Activated T-helper 17 cell treated with anti-CD3 and anti-CD28 coated beads, Interleukin-2, amount 50 U/mL, for 72 hours (primary cell): ENCODE measurements at places on chromosomes 5 and 9. TPM values are rescaled to one million over a fixed set of nuclear protein-coding genes. Genes with fewer than 3 reads are reported as not detected.

DNA sequence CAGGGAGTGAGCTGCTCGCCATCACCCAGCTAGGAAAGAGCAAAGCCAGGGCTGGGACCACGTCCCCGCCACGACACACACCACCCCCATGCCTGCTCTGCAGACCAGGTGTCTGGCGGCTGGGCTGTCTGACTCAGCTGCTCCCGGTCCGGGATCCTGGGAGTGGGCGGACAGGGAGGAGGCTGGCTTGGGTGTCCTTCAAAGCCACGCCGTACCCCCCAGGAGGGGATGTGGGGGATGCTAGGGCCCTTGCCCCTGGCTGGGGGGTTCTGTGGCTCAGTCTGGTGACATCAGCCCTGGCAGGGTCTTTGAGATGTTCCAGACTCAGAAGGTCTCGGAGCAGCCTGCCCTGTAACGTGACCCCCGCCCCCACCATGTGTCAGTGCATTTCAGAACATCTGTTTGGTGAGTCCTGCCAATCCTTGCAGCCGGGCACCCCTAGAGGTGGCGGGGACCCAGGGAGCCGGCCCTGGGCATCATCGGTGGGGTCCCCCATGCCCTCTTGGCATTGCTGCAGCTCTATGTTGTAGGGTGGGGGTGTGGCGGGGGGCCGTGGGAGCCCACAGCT lies 62.3 kb downstream of the HMCN2 start:
- ATAC-seq = no peak

DNA sequence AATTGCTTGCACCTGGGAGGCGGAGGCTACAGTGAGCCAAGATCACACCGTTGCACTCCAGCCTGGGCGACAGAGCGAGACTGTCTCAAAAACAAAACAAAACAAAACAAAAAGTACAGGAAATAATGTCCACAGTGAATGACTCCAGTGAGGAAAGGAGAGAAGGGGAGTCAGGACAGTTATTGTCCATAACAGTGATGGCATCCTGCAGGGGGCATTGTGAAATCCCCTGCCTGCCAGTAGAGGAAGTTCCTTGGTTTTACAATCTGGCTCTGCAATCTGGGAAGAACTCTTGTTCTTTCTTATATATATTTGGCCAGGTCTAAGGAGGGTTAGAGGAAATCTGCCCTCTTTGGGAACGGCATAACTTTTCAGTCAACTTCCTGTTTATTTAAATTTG lies 8.2 kb downstream of the SH3GL2 start:
- ATAC-seq = no peak

DNA sequence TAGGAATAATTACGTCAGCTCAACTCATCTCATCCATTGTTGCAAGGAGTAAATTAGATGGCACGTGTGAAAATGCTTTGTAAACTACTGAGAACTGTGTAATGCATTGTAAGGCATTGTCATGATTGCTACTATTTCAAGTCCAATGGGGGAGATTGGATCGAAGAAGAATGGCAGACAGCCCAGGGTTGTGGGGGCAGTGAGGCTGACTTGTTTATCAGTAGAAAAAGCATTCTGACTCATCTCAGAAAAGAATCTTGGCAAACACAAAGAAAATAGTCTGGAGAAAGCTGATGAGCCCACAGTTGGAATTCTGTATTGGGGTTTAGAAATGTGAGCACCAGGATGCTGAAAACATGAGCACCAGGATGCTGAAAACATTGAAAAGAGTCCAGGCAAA lies 28.0 kb upstream of the DAP start:
- no peak for ATAC-seq

DNA sequence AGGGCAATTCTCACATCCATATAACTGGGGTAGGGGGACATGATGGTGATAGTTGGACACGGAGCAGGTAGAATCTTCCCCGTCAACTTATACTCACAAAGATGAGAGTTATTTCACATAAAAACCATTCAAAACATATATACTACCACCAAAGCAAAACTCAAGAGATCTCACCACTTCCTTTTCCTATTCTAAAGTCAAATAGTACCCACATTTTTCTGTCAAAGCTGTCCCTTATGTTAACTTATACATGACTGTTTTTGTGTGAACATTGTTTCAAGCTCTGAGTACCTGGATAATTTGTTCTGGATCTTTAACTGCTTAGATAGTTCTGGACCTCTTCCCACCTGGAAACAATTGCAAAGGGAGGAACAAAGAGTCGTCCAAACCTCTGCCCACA lies 95.5 kb upstream of the MAN2A1 start:
- ATAC-seq = no peak

DNA sequence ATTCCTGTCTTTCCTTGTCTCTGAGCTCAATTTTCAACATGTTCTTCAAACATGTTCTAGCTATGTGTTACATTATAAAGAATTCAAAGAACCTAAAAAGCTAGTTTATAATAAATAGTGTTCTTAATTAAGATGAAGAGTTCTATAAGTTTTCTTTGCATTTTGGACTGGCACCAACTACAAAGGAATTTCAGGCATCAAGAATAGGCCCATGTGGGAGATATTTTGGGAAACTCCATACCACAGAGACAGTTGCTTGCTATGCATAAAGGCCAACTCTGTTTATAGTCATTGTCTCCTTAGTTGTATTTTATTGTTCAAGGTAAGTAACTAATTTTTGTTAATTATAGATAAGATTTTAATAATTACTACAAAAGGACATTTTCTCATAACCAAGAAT lies 4.5 kb downstream of the SLF1 start:
- no peak for ATAC-seq

DNA sequence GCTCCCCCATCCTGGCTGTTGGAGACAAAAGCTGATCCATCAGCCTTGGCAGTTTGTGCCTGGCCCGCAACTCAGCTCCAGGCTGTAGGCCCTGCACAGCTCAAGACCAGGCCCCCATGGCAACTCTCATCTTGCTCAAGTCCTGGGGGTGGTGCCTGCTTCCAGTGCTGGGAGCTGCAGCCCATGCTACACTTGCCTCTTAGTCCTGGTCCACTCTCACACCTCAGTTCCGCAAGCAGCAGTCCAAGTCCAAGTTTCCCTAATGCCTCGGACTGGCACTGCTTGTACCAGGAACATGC lies 14.2 kb downstream of the AHRR start:
- no peak for ATAC-seq

- no peak for ATAC-seq
Observed at GRCh38 chr5:179008667-179009066, 13.5 kb upstream of the GRM6 start.

DNA sequence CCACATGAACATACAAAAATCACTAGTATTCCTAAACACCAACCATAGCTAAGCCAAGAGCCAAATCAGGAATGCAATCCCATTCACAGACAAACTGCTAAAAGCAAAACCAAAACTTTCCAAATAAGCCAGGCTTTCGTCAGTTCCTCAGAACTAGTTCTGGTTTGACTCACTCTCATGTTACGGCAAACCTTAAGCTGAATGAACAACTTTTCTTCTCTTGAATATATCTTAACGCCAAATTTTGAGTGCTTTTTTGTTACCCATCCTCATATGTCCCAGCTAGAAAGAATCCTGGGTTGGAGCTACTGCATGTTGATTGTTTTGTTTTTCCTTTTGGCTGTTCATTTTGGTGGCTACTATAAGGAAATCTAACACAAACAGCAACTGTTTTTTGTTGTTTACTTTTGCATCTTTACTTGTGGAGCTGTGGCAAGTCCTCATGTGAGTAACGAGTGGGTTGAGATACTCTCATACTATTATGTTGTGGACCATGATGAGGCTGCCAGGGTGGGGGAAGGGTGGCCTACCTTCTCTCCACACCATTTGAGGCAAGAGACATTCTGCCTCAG lies at the start of gene PDCD1LG2:
PDCD1LG2 (plus strand) TSS at position 172 of the 572 bp plus-strand sequence. CDS start 12,016 bp downstream, outside the sequence.
- peak; percentile 91 for ATAC-seq

GRCh38 chr9:93320591-93321219 lies 130.8 kb upstream of the FAM120A start:
- no peak for ATAC-seq

DNA sequence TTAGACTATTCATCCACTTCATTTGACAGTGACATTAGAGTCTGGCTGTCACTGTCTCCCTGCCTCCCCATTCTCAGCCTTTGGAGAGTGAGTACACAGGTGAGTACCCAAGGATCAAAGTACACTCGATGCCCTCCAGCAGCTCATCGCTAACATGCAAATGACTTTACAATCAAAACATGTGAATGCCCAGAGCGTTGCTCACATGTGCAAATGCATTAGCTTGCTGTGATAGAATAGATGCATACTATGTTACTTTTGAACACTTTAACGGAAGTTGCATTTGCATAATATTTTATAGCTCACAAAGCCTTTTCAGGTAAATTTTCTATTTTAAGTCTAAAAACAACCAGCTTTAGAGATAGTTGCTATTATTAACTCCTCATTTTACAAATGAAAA lies 107.6 kb downstream of the SYK start:
- no peak for ATAC-seq

DNA sequence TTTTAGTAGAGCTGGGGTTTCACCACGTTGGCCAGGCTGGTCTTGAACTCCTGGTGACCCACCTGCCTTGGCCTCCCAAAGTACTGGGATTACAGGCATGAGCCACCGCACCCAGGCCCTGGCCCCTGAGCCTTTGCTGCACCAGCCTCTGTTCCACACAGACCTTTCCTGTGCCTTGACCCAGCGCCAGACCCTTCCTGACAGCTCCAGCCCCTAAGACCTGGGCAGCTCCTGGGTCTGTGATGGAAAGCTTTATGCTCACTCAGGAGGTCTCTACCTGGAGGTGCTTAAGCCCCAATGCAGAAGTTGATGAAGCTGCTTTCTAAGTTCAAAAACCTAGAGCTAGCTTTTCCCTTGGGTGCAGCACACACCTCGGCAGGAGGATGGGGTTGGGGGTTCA lies 58.8 kb upstream of the NEK6 start:
- ATAC-seq = no peak

DNA sequence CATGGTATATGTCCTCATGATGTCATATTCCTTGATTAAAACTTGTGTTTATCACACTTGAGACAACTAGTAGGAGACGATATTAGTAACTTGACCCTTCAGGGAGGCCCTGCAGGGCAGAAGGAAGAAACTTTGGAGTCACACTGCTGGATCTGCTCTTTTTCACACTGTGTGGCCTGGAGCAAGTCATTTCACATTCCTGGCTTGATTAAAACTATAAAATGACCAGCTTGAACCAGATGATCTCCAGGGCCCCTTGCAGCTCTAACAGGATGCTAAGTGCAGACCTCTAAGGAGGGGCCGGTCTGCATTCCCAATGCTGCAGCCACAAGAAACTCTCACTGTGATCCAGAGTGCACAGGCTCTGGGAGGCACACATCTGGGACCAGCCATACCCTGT lies 146.4 kb upstream of the ZNF366 start:
- ATAC-seq = no peak

DNA sequence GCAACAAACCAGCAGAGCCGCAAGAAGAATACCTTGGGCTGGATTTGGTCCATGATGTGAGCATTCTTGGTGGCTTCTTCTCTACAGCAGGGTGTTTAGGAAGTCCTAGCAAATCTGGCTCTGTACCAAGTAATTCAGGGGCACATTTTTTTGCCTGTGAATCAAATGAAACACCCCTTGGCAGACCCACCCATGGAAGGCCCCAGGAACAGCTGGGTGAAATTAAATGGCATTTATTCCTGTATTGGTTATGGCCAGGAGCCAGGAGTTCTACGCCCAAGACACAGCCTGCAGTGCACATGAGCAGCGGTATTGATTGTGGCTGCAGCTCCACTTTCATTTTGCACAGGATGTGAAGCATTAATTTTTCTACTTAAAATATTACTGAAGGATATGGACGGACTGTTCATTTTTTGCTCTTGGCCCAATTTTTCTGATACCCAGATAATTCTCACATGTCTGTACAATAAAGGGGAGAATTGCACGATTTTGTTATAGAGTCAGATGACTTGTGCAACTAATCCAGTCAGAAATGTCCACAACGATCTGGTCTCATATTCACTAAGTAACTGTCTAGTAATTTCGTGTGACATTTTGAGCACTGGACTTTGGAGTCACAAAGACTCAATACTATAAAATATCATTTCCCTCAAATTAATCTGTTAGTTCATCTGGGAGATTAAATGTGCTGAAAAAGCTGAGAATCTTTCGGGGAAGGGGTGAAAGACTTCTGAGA lies 120.7 kb upstream of the APC start:
- no peak for ATAC-seq

DNA sequence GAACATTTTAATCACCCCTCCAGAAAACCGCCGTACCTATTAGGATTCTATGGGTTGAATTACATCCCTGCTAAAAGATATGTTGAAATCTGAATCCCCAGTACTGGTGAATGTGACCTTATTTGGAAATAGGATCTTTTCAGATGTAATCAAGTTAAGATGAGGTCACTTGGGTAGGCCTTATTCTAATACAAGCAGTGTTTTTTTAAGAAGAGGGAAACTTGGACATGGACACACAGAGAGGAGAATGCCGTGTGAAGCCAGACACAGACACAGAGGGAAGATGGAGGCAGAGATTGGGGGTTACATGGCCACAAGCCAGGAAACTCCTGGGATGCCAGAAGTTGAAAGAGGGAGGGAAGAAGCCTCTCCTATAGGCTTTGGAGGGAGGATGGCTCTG lies 183.5 kb downstream of the GNA14 start:
- ATAC-seq = no peak

DNA sequence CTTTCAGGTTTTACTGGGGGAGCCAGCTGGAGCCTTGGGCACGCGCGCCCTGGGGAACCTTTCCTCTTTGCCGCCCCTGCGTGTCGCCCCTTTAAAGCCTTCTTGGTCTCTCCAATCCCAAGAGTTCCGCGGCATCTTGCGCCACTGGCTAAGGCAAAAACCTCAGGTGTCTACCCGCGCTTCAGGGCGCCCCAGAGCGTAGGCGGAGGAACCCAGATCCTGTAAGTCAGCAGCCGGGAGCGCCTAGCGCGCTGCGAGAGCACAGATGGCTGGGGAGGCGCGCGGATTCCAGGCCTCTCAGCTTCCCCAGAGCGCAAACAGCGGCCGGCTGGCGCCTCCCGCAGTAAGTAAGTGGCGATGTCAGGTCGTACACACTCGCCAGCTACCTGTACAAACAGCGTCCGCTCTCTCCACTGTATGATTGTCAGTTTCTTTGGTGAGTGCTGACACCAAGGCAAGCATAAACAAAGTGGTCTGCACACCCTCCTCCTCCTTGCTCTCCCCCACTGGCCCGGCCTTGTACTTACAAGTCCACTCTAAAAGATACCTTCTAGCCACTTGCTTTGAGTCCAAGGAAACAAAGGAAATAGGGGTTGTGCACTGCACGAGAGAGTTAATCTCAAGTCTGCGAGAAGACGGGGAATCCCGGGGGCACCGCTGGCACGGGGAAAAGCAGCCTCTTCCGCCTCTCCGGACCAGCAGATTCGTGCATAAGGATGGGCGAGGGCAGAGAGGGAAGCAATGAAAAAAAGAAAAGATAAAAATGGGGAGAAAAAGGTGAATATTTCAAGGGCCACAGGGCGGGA lies 2.9 kb downstream of the HTR1A start:
- no peak for ATAC-seq

DNA sequence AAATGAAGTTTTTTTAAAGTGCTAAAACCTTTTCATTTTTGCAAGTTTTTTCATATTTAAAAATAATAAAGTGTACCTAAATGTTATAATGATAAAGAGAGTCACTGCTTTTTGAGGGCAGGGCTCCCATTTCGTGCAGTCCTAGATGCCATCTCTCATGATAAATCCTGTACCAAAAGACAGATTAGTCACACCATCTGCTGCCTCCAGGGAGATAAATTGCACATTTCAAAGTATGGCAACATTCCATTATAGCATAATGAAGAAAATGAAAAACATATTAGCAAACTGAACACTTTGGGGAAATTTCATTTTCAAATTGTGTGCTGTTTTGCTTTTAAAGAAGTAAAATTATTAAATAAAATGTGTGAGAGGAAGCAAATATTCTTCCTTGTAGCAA lies 257.2 kb downstream of the KIAA0825 start:
- no peak for ATAC-seq

PTGES gene
- total RNA-seq = not detected

MYMK gene
- total RNA-seq = not detected

TRIO gene
- 13.6 TPM for total RNA-seq

CRAT gene
- 21.8 TPM for total RNA-seq
